ENCODE measurements at places on chromosomes 6 and 20.

DNA sequence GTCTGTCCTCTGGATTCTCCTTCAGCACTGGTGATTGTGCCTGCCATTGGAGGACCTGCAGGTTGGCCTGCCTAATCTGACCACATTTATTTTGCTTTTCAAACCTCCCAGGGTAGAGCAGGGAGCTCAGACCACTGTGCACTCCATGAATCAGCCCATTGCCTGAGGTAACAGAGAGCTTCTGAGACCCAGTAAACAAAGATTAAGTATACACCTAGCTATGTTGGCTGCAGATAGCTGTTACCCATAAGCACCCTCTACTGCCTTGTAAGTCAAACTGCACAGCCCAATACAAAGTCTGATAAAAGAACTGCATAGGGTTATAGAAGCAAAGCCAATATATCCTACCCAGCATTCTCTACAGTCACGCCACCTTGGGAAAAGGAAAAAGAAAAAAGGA, 338.7 kb downstream of the HTR1B start:
- no peak for DNase-seq

- DNase-seq, result no peak
Measured at GRCh38 chr20:19301843-19302242, 89.4 kb downstream of the SLC24A3 start.

- no peak for DNase-seq
Measured at GRCh38 chr6:74689601-74690000, 516.3 kb downstream of the COL12A1 start.

DNA sequence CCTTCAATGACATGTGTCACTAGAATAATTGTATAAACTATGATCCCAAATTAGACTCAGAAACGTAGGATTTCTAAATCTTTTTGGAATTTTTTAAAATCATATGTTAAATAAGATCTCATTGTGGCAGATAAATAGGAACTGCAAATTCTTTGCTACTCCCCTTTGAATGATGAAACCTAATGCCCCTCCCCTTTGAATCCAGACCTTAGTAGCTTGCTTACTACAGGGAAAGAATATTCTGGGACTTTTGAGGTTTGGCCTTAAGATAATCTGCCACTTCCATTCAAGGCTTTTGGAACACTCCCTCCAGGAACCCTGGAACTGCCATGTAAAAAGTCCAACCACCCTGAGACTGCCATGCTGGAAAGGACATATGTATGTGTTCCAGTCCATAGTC, 7.1 kb downstream of the TDP2 start:
- no peak for DNase-seq

- no peak for DNase-seq
Measured at GRCh38 chr6:156449569-156449968, 327.6 kb upstream of the ARID1B start.

GRCh38 chr6:135372758-135373157, 124.8 kb downstream of the AHI1 start:
- no peak for DNase-seq

DNA sequence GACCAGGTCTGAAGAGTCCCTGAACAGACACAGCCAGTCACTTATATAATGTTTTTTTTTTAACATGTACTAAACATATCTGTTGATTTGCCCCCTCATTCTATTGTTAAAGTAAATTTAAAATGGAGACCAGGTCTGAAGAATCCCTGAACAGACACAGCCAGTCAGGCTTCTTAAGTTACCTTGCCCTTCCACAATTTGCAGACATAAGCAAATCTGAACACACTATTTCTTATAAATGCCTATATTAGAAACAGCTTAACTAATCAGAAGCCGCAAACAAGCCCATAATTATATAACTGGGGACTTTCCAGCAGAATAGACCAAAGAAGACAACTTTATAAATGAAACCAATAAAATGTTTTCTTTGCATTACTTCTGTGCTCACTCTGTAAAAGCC, 118.2 kb downstream of the DNAH8 start:
- no peak for DNase-seq

GRCh38 chr6:128310451-128310850, 209.9 kb downstream of the PTPRK start:
- no peak for DNase-seq

- DNase-seq, result no peak
Measured at GRCh38 chr6:149128489-149129145, 188.9 kb upstream of the TAB2 start.

- DNase-seq, result no peak
Measured at GRCh38 chr6:75149696-75150095, 56.2 kb downstream of the COL12A1 start.

DNA sequence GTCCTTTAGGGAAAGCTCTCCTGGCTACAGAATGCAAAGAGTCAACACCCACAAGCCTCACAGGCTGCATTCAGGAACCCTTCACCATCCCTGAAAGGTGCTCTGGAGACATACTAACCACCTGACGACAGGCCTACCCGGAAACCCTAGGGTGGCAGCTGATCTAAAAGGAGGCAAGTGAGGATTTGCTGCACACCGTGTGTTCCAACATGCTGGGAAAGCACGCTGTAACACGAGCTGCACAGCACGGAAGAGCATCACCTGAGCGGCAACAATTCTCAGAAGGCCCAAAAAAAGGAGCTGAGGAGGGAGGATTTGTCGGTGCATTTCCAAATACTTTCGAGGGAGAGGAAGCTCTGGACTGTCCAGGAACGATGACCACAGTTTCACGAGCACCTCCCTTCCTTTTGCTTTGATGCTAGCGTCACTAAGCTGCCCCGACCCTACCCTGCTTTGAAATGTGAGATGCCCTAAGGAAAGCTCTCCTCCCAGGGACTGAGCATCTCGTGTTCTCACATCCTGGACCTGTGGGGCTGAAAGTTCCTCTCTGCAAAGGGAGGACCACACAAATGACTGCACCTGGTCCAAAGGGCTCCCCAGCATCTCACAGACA, 87.0 kb downstream of the PPP1R3G start:
- DNase-seq, result no peak

DNA sequence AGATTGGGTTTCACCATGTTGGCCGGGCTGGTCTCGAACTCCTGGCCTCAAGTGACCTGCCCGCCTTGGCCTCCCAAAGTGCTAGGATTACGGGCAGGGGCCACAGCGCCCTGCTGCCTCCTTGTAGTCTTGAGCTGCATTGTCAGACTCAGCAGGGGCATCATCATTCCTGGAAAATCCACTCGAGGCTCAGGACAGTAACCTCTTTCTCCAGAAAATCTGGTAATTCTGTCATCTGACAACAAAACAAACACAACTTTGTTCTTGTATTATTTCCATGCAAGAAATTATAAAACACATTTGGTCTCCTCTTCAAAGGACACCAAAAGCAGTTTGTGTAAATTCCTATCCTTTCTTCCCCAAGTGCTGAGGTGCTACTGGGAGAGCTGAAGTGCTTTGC, 137.2 kb upstream of the INSM1 start:
- DNase-seq, result no peak

GRCh38 chr6:40986921-40987819, 51.9 kb downstream of the UNC5CL start:
- DNase-seq, result no peak

DNA sequence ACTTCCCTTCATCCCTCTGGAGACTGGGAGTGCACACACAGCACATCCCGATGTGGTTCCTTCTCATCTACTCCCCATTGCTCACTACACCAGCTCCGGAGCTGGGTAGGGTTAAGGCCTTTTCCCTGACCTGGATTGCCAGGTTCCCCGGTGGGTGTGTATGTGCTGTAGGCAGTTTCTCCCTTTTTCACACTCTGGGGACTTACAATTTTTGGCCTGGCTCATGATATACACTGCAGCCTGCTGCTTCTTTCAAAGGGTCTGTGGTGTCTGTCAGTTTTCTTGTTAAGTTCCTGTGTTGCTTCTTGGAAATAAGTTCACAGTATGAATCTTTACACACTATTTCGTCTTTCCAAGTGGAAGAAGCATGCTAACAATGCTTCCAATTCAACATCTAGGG, 405.5 kb downstream of the UTRN start:
- DNase-seq, result no peak

GRCh38 chr20:52572687-52573086, 381.1 kb upstream of the ZFP64 start:
- DNase-seq, result peak; percentile 54

DNA sequence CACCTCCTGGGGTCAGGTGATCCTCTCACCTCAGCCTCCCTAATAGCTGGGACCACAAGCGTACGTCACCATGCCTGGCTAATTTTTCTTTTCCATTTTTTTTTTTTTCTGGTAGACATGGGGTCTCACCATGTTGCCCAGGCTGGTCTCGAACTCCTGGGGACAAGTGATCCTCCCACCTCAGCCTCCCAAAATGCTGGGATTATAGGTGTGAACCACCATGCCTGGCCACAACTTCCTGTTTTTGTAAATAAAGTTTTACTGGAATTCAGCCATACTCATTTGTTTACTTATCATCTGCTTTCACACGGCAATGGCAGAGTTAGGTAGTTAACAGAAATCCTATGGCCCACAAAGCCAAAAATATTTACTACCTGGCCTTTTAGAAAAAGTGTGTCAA, 7.8 kb upstream of the RUNX2 start:
- no peak for DNase-seq

GRCh38 chr6:136607932-136608772, 57.9 kb upstream of the MAP7 start:
- peak; percentile 47 for DNase-seq

- no peak for DNase-seq
Measured at GRCh38 chr6:138540468-138540867, 41.2 kb upstream of the NHSL1 start.

GRCh38 chr6:117919275-117919674, 12.2 kb downstream of the SLC35F1 start:
- no peak for DNase-seq

- DNase-seq, result no peak
Measured at GRCh38 chr6:145829102-145829501, 14.5 kb upstream of the FBXO30 start.

GRCh38 chr6:135256866-135257265, 75.8 kb downstream of the MYB start:
- no peak for DNase-seq

GRCh38 chr20:37988306-37988954, 44.8 kb downstream of the TTI1 start:
- no peak for DNase-seq
